ENCODE measurements at places on chromosomes 6 and 20. TPM values are rescaled to one million over a fixed set of nuclear protein-coding genes. Genes with fewer than 3 reads are reported as not detected.

- no peak for DNase-seq
Measured at GRCh38 chr6:155333414-155333813, 19.1 kb upstream of the TFB1M start.

DNA sequence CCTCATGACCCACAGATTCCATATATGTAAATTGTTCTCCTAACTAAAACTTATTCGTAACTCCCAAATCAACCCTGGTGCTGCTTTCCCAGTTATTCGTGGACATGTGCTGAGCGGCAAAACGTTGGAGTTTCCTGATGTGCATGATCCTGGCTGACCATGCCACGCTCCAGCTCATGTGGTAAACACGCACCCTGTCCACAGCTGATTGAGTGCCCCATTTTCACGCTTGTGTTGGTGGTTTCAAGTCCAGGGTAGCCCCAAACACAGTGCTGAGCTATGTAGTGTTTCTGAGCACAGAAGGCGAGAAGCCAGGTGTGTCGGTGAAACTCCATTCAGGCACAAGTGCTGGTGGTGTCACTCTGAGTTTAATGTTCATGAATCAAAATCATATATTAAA lies 19.1 kb upstream of the FOXC1 start:
- peak; percentile 53 for DNase-seq

GRCh38 chr20:905396-905961 lies 10.7 kb downstream of the ANGPT4 start:
- DNase-seq = peak; percentile 73

DNA sequence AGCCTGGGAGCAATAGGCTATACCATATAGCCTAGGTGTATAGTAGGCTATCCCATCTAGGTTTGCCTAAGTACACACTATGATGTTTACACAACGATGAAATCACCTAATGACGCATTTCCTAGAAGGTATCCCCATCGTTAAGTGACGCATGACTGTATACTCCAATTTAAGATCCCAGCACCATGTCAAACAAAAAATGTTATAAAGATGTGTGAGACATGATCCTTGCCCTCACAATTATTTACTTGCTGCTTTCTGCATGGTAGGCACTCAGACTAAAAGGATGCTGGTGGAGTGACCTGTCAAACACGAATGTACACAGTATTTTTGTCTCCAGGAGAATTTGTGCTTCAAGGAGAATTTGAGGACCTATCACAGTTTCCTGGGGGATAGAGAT lies 32.3 kb downstream of the SNAP25 start:
- no peak for DNase-seq

- DNase-seq = no peak
Measured at GRCh38 chr20:37911838-37912281, 8.9 kb downstream of the VSTM2L start.

GRCh38 chr6:25907475-25908014 lies 22.9 kb downstream of the SLC17A2 start:
- no peak for DNase-seq

GRCh38 chr6:154594496-154595198 lies 84.2 kb upstream of the CNKSR3 start:
- DNase-seq = no peak

DNA sequence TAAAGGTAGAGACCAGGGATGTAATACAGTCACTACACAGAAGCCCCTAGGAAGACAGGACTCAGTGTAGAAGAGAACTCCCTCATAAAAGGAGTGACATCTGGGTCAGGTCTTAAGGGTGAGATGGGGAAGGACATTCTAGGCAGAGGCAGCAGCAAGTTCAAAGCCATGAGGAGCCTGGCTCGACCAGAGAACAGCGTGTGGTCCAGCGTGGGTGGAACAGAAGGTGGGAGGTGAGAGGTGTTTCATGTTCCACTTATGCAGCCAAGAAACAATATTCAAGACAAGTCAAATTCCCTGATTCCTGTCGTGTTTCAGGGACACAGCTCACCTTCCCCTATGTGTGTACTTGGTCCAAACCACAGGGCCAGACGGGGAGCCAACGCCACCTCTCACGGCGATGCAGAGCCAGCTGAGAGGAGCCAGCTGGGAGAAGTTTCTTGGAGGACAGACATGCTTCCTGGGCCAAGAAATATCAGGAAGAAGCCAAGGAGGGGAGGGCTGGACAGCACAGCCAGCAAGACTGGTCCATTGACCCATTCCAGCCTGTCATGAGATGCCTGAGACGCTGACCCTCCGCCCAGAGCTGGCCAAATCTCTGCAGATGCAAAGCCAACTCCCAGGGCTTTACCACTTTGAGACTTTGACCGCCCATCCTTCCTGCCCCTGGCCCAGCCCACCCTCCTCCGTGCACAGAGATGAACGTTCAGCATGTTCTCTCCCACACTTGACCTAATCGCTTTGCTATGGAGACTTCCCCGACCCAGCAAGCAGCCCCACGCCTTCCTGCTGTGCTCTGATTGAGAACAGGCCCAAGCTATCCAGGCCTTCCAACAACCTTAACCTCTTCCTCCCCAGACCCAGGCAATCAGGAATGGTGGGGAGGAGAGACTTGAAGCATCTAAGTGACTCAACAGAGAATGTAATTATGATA lies 113.8 kb downstream of the PRND start:
- DNase-seq = peak; percentile 92

GRCh38 chr20:19974630-19975435 lies 42.3 kb upstream of the NAA20 start:
- peak; percentile 94 for DNase-seq

Gene PDYN
- total RNA-seq = not detected

Gene GPR6
- not detected for total RNA-seq

Gene EPB41L1
- 58.2 TPM for total RNA-seq

Gene WFDC13
- not detected for total RNA-seq

Gene THBS2
- total RNA-seq = 373 TPM

Gene MUC22
- total RNA-seq = not detected

Gene ENPP5
- total RNA-seq = 1.0 TPM

Gene FAM162B
- 3.9 TPM for total RNA-seq

Gene NKAIN4
- not detected for total RNA-seq

Data from posterior vena cava (tissue), 2 donors.